Activated CD4-positive, alpha-beta T cell treated with anti-CD3 and anti-CD28 coated beads, Interleukin-2, Interleukin-4, amounts not matched to agents 100 ng/mL and 50 ng/mL, durations not matched to agents 16 hours and 8 hours (primary cell): ENCODE measurements at places on chromosomes 5 and 9.

GRCh38 chr9:21681641-21682040 is 120.8 kb upstream of the MTAP start:
- DNase-seq, result no peak

DNA sequence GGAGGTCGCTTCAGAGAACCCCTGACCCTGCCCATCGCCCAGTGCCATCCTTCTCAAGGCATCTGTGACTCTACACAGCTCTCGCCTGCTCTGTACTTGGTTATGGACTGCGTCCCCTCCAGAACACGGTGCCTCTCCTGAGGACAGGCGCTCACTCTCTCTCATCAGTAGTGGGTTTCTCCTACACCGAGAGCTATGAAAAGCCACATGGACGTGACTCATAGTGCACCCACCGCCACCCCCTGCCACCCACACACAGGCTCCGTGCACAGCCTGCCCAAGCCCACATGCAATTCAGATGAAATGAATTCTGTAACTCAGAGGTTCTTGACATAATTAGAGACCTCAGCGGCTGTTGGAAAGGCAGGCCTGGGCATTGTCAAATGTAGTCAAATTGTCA is 13.9 kb downstream of the GTF3C5 start:
- no peak for DNase-seq

- DNase-seq, result peak; percentile 2
Observed at GRCh38 chr5:118611332-118611945, 376.9 kb downstream of the DTWD2 start.

DNA sequence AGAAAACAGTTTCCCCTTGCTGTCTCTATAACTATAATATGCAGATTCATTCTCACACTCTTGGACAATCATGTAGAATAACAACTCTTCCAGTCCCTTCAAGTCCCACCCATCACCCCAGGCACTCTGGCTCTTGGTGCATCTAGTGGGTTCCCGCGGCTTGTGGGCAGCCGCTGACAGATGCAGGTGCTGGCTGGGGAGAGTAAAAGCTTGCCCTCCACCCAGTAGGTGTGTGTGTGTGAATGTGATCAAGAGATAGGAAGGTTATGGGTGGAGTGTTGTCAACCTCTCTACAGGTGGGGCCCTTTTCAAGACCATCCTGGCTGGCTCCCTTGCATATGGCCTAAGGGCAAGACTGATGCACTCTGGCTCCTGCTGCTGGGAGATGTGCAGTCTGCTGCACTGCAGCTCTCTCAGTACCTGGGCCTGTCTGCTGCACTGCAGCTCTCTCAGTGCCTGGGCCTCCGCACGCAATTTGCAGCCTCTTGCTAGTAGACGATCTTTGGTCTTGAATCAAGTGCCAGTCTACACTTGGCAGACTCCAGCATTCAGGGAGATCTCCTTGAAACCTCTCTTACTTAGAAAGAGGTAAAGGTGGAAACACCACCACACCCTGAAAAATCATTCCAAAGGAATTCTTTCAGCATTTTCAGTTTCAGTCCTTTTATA is 189.7 kb upstream of the GDNF start:
- DNase-seq, result no peak

DNA sequence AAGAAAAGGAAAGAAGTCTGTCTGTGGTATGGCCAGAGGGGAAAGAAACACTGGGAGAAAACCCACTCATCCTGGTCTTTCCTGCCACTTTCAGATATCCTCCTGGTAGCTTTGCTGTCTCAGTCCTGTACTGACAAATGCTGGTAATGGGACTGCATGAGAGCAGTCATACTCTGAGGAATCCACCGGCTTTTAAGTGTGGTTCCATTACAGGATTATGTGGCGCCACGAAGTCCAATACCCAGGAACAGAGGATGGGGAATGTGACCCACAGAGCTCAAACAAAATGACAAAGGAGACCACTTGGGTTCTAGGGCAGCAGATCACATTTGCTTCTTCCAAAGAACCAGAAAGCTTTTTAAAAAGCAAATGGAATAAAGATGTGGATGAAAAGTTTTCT is 26.3 kb upstream of the FBP1 start:
- DNase-seq, result no peak

DNA sequence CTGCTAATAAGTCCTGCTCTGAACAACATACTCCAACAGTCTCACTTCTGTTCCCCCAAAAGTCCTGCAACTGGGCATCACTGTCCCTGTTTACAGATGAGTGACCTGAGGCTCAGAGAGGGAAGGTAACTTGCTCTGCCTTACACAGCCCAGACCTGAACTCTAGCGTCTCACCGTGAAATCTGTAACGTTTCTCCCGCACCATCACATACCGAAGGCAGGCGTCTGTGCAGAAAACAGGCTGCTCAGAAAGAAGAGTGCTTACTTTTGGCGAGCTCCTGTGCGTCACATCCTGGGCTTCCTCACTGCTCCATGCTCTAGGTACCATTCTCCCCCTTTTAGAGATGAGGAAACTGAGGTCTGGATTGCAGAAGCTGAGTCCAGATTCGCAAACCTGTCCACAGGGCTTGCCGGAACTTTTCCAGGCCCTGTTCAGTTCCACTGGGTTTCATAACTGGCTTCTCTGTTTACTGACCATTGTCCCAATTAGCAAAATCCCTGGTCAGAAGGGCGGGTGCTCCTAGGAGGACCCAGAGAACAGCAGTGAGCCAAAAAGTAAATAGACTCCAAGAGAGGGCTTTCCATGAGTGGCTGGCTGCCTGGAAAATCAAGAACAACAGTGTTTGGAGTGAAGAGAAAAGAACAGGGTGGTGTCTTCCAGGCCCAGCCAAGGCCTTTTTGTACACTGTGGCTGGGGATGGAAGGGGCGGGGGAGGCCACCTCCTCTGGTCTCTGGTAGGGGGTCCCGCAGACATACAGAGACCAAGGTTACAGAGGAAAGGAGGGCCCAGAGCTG is 27.1 kb downstream of the GSN start:
- DNase-seq, result no peak

DNA sequence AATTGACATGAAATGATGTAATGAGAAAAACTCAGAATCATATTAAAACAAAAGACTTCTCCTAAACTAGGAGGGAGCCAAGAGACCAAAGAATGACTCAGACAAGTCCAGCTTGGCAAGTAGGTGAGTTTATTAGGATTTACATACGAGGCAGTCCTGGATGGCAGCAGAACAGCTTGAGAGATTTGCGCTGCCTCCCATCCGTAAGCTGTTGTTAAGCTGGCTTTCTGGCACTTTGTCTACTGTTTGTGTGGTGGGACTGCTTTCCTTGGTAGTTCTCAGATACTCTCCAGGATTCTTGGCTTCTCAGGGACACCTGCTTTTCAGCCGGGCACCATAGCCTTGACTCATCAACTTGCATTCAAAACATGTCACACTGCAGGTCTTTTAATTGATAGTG is 57.6 kb downstream of the COX7C start:
- DNase-seq, result no peak

- no peak for DNase-seq
Observed at GRCh38 chr9:113319054-113319453, 15.9 kb upstream of the RNF183 start.

DNA sequence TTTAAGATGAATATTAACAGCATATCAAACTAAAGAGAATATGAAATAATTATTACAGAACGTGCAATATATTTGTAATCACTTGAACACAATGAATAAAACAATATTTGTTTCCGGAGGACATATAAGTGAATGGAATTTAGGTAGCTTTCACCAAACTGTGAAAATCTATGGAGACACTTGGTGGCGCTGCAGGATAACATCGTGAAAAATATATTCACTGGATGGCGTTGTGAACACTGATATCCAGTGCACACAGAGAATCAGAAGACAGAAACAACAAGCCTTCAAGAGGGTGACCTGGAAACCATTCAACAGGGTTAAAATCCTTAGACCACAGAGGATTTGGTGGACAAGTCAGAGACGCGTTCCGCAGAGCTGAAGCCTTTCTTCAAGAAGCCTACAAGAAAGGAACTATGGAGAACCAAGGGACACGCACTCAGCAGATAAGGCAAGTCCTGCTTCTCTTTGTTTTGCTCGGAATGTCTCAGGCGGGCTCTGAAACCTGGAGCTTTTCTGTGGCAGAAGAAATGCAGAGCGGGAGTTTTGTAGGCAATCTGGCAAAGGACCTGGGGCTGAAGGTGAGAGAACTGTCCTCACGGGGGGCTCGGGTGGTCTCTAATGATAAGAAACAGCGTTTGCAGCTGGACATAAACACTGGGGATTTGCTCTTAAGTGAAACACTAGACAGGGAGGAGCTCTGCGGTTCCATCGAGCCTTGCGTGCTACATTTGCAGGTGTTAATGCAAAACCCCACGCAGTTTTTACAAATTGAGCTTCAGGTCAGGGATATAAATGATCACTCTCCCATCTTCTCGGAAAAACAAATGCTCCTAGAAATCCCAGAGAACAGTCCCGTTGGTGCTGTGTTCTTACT is at the start of gene PCDHB11:
TSS of gene PCDHB11 (plus strand) at position 269 of the 877 bp plus-strand sequence. CDS start at position 417, 148 bp downstream.
- DNase-seq, result no peak

DNA sequence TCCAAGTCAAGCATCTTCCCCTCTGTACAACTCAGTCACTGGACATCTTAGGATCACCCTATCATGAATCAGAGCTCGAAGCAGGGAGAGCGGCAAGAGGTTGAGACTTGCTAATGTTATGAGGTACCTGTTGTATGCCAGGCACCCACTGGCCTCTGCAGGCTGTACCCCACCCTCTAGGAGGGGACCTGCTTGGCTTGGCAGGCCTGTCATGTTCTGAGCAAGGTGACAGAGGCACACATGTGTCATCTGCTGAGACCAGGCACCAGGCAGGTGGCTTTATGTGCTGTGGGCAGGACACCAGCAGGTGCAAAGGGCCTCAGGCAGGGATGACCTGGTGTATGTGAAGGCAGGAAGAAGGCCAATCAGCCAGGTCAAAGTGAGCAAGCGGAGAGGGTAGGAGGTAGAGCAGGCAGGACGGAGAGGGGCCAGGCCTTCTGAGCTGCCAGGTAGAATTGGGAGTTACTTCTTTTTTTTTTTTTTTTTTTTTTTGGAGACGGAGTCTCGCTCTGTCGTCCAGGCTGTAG is 60.3 kb upstream of the RPL26L1 start:
- DNase-seq, result no peak

GRCh38 chr5:27381686-27382085 is 343.3 kb upstream of the CDH9 start:
- no peak for DNase-seq

GRCh38 chr9:36023260-36024048 is 13.3 kb upstream of the RECK start:
- peak; percentile 60 for DNase-seq

DNA sequence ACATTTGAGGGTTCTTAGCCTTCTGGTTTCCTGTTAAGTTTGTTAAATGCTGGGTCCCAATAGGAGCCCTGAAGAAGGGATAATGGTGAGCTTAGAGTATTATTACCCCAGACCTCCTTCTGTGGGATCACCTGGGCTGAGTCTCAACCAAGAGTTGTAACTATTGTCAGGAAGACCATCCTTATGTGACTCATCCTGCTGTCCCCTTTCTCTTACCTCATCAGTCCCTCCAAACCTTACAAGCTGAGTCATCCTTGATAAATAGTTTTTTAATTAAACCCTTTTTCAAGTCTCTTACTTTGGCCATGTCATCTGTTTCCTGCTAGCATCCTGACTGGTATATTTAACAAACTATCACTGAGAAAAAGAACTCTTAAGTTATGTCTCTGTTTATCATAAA is 502.8 kb downstream of the LRRC70 start:
- no peak for DNase-seq

- DNase-seq, result no peak
Observed at GRCh38 chr9:121678501-121679022, 27.1 kb downstream of the DAB2IP start.

DNA sequence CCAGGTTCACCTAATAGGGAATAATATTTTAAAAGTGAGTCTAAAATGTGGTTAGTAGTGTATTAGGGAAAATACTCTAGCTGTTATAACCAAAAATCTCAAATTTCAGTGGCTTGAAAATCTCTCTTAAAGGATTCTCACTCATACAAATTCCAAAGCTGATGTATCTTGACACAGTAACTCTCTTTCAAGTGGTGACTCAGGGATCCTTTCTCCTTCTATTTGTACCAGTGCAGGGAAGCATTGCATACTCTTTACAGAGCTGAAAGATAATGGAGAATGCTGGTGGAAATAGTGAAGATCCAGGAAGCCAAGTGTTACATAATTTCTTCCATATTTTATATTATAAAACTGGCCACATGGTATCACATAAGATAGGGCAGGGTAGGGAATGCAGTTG is 560.2 kb upstream of the CDH9 start:
- no peak for DNase-seq

- no peak for DNase-seq
Observed at GRCh38 chr5:107634981-107635848, 35.5 kb downstream of the EFNA5 start.

DNA sequence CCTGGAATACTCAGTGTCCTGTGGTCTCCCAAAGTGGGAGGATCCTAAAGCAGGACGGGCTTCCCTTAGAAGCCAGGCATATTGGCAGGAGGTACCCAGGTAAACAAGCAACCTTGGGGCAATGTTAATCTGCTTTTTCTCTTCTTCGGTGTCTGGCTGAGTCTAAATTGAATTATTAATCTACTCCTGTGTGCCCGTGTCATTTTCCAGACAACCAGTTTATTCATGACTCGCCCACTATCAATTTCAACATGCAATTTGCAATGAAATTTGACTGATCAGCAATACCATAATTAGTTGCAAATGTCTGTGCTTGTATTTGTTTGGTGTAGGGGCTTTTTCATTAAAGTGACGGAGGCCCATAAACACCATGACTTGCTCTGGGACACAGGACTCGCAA is 32.9 kb upstream of the JADE2 start:
- DNase-seq, result no peak

DNA sequence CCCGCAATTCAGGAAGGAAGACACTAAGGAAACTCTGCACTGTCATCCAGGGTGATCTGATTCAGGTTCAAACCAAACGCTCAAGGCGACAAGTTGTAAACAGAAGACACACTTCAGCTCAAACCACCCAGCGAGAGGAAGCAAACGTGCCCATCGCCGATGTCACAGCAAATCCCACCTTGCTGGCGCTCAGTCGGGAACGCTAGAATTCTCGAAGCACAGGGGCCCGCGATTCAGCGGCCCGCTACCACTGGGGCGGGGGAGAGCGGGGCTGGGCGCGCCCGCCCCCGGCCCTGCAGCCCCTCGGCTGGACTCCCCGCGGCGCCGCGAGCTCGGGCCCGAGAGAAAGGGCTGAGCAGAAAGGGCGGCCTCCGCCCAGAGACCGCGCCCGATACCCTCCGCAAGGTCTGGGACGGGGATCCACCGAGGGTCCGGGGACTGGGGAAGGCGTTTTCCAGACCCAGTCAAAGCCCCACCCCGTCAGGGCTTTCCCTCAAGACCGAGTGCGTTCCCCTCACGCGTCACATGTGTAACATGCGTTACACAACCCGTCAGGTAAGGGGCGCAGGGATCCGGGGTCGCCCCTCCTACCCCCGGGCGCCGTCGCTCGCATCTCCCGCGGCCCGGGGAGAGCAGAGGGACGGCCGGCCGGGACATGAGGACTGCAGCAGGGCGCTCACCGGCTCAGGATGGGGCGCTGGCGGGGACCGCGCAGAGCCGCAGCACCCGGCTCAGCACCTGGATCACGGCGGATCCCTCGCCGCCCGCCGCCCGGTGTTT is 469 bp downstream of the AGTPBP1 start:
- DNase-seq, result peak; percentile 75

- DNase-seq, result no peak
Observed at GRCh38 chr5:131536850-131537448, 98.1 kb downstream of the RAPGEF6 start.
